Colonic mucosa (tissue), 4 donors: ENCODE measurements at places on chromosomes 4 and X. TPM values are rescaled to one million over a fixed set of nuclear protein-coding genes. Genes with fewer than 3 reads are reported as not detected.

- H3K36me3 ChIP-seq: no peaks in the 10 kb centered on the region
- H3K27me3 ChIP-seq: no peaks in the 10 kb centered on the region
These were observed 241.4 kb upstream of the CNKSR2 start for GRCh38 chrX:21132686-21133393.

Gene BEX5
- 2.0 TPM for total RNA-seq

DNA sequence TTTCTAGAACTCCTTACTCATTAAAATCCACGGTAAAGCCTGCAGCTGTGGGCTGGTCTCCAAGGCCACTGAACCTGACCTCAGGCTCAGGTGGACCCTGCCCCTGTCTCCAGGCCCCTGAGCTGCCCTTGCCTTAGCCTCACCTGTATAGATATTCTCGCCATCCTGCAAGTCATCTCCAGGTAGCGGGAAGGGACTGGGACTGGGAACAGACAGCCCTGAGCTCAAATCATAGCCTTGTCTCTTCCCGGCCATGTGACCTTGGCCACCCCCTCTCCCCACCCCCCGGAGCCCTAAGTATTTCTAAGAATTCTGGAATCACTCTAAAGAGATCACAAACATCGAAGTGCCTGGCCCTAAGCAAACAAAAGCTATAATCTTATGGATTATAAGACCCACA lies 17.7 kb downstream of the ABLIM2 start:
- no peaks in the 10 kb centered on the region for H3K27me3 ChIP-seq
- no peaks in the 10 kb centered on the region for H3K4me1 ChIP-seq
- DNase-seq: no peak
- no peak overlapping the region for H3K27ac ChIP-seq
- H3K4me3 ChIP-seq: no peak overlapping the region

GRCh38 chr4:167475951-167476350 lies 241.7 kb upstream of the SPOCK3 start:
- H3K4me1 ChIP-seq: no peaks in the 10 kb centered on the region
- H3K27me3 ChIP-seq: no peaks in the 10 kb centered on the region
- H3K4me3 ChIP-seq: no peak overlapping the region
- DNase-seq: no peak

Gene HERC6
- 6.3 TPM for total RNA-seq

Gene OTUD6A
- not detected for total RNA-seq

DNA sequence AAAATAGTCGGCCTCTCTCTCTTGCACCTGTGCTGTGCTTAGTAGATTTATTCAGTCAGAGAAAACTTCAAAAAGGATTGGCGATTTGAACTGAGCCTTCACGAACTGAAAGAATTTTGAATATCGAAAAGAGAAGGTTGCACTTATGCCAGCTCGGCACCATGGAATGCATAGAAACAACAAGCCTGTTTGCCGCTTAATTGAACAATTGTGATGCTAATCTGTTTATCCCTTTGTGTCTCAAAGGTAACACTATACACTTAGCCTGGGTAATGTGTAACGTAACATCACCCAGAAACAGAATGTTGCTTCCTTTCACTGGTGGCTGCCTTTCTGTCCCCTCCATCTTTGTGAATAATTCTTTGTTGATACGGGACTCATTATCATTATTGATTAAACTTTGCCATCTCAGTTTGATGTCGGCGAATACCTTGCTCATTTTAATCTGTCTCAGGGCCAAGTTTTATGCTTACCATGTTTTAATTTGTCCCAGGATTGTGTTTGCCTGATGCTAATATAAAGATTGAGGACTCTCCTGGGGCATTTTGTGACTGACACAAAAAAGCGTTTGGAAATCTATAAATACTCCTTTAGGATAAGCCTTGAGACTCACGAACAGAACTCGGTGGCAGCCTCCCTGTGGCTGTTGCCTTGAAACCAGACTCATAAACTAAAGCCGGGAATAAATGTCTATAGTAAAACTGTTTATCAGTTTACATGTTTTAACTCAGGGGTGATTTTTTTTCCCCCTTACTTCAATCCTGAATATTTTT lies 400.5 kb downstream of the RAPGEF2 start:
- no peak for DNase-seq
- no peak overlapping the region for H3K4me3 ChIP-seq
- H3K27ac ChIP-seq: no peak overlapping the region
- no peaks in the 10 kb centered on the region for H3K36me3 ChIP-seq
- H3K27me3 ChIP-seq: no peaks in the 10 kb centered on the region

Gene REPS2
- 22.7 TPM for total RNA-seq

GRCh38 chr4:26803211-26803861 lies 57.3 kb upstream of the STIM2 start:
- H3K4me3 ChIP-seq: no peak overlapping the region
- DNase-seq: no peak
- no peaks in the 10 kb centered on the region for H3K4me1 ChIP-seq
- no peaks in the 10 kb centered on the region for H3K36me3 ChIP-seq
- no peak overlapping the region for H3K27ac ChIP-seq

DNA sequence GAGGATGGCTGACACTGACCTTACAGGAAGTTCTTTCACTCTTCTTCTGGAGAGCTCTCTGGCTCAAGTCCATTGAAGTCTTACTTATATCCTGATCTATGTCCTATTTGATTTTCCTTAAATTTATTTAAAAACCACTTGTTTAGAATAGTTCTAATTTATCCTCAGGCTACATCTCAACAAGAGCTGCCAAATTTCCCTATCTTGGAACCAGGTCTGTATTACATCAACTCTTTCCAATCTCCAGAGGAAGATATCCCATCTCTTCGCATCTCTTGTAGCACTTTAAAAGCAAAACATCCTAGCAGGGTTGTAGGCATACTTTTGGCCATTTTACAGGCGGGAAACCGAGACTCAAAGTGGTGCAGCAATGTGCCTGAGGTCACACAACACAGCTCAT lies 290.5 kb upstream of the TEX13C start:
- DNase-seq: no peak
- no peak overlapping the region for H3K4me3 ChIP-seq
- H3K4me1 ChIP-seq: no peaks in the 10 kb centered on the region
- no peak overlapping the region for H3K27ac ChIP-seq
- H3K36me3 ChIP-seq: no peaks in the 10 kb centered on the region
- H3K27me3 ChIP-seq: no peaks in the 10 kb centered on the region

Gene RPS6KA6
- 11.9 TPM for total RNA-seq

GRCh38 chr4:64713256-64713840 lies 304.1 kb upstream of the TECRL start:
- no peaks in the 10 kb centered on the region for H3K27me3 ChIP-seq
- no peak for DNase-seq
- H3K36me3 ChIP-seq: no peaks in the 10 kb centered on the region
- H3K27ac ChIP-seq: no peak overlapping the region
- H3K4me1 ChIP-seq: no peaks in the 10 kb centered on the region

Gene PDE5A
- 42.5 TPM for total RNA-seq

Gene UGT2B17
- 561 TPM for total RNA-seq

Gene ZNF718
- 7.9 TPM for total RNA-seq

Gene TRMT44
- 10.3 TPM for total RNA-seq

GRCh38 chr4:22978656-22979055 lies 285.9 kb downstream of the GBA3 start:
- H3K27ac ChIP-seq: no peak overlapping the region
- H3K27me3 ChIP-seq: no peaks in the 10 kb centered on the region
- DNase-seq: no peak
- no peaks in the 10 kb centered on the region for H3K4me1 ChIP-seq

Gene LRCH2
- 2.7 TPM for total RNA-seq

Gene SPANXC
- not detected for total RNA-seq
